Sigmoid colon (tissue), 7 donors: ENCODE measurements at places on chromosomes 13 and 19. TPM values are rescaled to one million over a fixed set of nuclear protein-coding genes. Genes with fewer than 3 reads are reported as not detected.

Gene NALCN
- 1.1 TPM for total RNA-seq

DNA sequence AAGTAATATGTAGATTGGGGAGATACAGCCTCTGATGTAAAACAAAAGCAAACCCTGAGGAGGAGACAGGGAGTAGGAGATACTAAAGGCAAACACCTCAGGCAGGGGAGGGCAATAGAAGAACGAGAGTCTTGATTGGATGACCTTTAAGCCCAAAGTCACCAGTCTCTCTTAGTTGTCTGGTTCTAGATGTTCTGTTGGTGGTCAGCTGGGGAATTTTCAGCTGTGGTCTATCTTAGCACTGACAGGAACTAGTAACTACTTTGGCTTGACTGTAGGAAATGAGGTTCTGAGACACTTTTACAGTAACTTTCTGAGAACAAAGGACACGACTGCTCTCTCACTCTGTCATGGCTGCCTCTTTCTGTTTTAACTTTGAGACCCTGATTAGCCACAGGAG is 290.7 kb upstream of the MIR17HG start:
- no peaks in the 10 kb centered on the region for H3K27me3 ChIP-seq
- no peak for DNase-seq
- H3K4me1 ChIP-seq: no peaks in the 10 kb centered on the region
- H3K4me3 ChIP-seq: no peak overlapping the region

DNA sequence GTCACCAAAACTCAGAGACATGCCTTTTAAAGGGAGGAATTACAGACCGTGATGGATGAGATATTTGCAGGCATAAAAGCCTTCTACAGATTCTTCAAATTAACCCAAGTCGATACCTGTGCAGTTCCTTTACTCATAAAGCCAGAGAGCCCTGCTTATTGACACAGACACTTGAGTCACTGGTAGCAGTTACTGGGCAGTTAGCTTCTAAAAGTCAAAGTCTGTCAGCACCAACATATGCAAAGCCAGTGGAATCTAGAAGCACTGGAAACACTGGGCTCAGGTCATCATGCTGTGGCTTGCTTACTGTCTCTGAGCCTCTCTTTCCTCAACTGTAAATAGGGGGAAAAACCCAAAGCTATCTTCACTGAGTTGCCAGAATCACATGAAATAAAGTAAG is 25.7 kb upstream of the LRCH1 start:
- H3K4me1 ChIP-seq: no peaks in the 10 kb centered on the region
- H3K27ac ChIP-seq: no peak overlapping the region
- H3K27me3 ChIP-seq: no peaks in the 10 kb centered on the region
- H3K4me3 ChIP-seq: no peak overlapping the region
- DNase-seq: no peak
- H3K36me3 ChIP-seq: no peaks in the 10 kb centered on the region

Gene ATP4B
- not detected for total RNA-seq

- no peak overlapping the region for H3K4me3 ChIP-seq
- no peak for DNase-seq
- no peaks in the 10 kb centered on the region for H3K36me3 ChIP-seq
- no peaks in the 10 kb centered on the region for H3K4me1 ChIP-seq
- H3K27me3 ChIP-seq: no peaks in the 10 kb centered on the region
Measured at GRCh38 chr19:19459073-19459472, 53.6 kb downstream of the GATAD2A start.

Gene ZSCAN1
- not detected for total RNA-seq

Gene SOX1
- total RNA-seq: not detected

Gene PLPPR3
- total RNA-seq: not detected

GRCh38 chr19:45402298-45403061 is 2.4 kb downstream of the PPP1R13L start:
- H3K27ac ChIP-seq: no peak overlapping the region
- no peaks in the 10 kb centered on the region for H3K36me3 ChIP-seq
- peaks cover 18% of the 10 kb centered on the region for H3K27me3 ChIP-seq
- H3K4me1 ChIP-seq: peaks cover 44% of the 10 kb centered on the region
- no peak overlapping the region for H3K4me3 ChIP-seq

DNA sequence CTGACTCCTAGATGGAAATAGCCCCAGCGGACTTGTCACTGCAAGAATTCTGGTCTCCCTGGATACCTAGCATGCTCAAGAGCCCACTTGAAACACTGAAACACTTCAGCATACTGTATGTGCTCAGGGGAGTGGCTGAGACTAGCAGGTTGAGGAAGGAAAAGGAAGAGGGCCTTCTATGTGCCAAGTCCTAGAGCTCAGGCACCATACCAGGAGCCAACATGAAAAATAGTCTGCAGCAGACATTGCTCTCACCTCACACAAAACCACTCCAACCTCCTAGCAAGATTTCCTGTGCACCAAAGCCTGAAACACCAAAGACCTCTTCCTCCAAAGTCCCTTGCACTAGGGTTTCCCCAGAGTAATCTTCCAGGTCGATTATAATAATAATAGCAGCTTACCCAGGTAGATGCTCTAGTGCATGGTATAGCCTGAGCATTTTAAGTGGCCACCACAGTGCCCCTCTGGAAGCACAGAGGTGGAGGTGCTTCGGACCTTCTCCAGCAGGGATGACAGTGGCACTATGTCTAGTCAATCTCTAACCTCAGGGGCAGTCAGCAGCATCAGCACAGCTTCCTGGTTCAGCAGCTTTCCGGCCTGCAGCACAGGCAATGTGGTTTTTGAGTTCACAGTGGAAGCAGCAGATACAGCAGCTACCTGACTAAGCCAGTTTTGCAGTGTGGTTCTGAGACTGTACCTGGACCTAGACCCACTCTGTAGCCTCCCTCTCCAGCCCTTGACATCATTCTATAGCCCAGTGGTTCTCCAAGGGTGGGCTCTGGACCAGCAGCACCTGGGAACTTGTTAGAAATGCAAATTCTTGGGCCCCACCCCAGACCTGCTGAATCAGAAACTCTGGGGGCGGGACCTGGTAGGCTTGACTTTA is 45.6 kb upstream of the UBE2L5 start:
- DNase-seq: no peak
- H3K36me3 ChIP-seq: no peaks in the 10 kb centered on the region
- no peak overlapping the region for H3K4me3 ChIP-seq
- H3K4me1 ChIP-seq: no peaks in the 10 kb centered on the region

DNA sequence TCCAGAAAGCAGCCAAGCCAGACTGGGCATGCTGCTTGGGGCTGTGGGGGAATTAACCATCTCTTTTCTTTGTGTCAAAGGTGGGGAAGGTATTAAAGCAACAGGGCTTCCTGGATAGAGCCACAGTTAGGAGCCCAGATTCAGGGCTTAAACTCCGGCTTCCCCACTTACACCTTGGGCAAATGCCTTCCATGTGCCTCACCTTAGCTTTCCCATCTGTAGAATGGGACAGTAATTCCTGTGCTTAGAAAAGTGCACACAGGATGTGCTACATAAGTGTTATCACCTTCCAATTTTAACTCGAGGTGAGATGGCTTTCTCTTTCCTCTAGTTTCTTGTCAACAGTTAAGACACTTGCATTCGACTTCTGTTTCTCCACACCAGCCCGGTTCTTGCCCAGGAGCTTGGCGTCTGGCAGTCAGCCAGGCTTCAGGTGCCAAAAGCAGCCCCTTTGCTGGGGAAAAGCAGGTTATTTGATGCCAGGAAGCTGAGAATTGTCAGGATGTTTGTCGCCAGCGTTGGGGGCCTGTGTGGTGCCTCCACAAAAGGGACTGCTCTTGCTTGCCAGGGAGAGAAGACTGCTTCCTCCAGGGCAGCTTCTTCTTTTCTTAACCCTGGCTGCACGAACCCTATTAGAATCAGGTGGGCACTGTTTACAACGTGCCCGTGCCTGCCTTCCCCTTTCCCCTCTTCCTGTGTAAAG is 79.2 kb downstream of the SIPA1L3 start:
- H3K4me3 ChIP-seq: no peak overlapping the region
- no peak for DNase-seq
- no peaks in the 10 kb centered on the region for H3K4me1 ChIP-seq
- no peaks in the 10 kb centered on the region for H3K36me3 ChIP-seq
- H3K27ac ChIP-seq: no peak overlapping the region
- no peaks in the 10 kb centered on the region for H3K27me3 ChIP-seq
